ENCODE measurements at places on chromosomes 6 and 20.
A peak's percentile ranks its signal among the peaks of the same experiment; 100 is the strongest.

DNA sequence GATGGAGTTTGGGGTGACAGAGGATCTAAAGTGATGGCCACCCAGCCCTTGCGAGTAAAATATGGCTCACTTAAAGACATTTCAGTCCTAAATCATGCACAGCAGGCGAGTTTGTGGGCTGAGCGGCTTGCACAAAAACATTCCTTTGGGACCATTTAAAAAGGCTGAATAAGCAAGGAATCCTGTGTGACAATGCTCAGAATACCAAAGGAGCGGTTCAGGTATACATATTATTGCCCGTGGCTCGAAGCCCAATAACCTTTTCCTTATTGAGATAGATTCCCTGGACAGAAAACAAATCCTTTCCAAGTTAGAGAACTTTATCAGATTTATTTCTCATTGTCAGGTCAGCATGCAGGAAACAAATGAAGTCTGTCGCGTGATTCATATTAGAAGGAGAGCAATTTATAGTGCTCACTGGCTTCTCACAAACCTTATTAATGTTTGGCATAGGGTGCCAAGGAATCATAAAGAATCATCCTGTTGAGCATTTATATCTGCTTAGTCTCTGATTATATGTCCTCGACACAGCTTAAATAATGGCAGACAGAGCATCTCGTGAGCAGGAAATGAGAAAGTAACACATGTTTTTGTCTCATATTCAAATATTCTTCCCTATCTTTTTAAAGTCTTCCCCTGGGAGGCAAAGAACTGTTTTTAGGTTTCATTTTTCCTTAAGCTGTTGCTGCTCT, 121.3 kb downstream of the TRMT11 start:
- no peak for DNase-seq

DNA sequence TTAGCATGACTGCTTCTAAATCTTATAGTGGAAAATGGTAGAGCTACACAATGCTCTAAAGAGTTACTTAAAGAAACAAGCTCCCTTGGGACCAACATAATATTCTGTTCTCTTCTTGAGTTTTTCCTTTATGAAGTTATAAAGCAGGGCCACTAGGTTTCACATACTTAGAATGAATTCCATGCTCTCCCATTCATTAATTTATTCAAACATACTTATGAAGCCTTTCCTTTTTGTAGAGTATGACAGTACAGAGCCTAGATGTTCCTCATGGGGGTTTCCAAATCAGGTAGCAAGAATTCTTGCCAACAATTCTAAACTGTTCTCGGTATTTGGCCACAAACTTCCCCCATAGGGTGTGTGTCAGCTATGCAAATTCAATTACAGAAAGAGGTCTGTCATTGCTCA, 20.6 kb upstream of the FABP7 start:
- no peak for DNase-seq

GRCh38 chr6:135117413-135117968, 62.9 kb upstream of the HBS1L start:
- DNase-seq: peak; percentile 9

DNA sequence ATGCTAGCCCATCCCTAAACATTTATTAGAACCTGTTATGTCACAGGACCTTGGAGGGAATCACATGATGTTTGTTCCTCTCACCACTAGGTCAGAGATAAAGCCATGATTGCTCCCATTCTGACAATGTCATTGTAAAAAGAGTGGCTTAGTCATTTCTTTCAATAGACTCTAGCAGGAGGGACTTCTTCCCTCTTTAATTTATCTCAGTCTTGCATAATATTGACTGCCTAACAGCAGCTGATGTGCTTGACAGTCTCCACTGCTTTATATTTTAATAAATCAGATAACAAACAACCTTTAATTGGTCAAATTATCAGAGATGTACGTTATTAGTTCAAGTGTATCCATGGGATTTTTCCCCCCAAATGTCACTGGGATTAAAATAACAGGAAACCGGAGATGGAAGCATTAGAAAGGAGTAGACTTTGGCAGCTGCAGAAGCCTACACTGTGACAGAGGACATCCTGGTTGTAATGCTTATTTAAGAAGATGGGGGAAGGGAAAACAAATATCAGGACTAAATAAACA, 39.6 kb downstream of the LAMA4 start:
- DNase-seq: no peak

DNA sequence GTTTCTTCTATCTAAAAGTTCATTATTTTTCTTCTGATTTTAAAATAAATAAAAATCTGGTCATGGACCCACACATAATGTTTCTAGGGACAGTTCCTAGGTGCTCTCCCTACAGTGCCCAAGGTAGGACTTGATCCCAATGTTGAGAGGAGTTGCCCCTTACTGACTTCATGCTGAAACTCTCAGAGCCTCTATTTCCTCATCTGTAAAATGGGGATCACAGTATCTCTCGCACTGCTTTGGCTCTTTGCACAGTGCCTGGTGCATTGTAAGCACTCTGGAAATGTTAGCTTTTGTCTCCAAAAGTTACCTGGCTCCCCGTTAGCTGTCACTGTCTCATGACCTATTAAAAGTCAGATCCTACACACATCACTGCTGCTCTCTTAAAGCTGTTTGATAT, 205.5 kb downstream of the TSHZ2 start:
- DNase-seq: no peak

- DNase-seq: no peak
Observed at GRCh38 chr20:6590891-6591637, 176.4 kb upstream of the BMP2 start.

DNA sequence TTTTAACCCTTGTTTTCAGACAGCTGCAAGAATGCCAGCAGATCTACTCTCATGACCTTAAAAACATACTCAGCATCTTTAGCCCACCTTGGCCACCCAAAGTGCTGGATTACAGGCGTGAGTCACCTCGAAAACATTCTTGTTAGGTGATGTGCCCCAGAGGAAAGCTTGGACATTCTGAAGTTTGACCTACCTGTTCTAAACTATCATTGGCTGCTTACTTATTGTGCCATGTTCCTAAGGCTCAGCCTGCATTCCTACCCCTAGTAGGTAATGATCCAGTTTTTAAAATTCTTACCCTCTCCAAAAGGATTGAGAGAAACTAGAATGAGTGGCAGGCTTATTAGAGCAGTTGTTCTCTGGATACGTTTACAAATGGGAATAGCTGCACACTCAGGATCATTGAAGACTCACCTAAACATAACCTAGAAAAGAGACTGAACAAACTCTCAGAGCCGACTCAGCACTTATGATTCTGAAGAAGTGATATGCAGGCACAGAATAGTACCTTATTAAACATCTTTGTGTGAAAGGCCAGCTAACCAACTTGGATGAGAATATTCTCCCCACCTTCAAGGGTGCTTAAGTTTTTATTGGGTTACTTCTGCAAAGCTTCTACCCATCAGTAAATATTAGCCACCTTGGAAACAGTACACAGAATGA, 362.1 kb downstream of the NRN1 start:
- DNase-seq: no peak

GRCh38 chr20:4151991-4152695, 136.8 kb upstream of the RNF24 start:
- DNase-seq: no peak

- no peak for DNase-seq
Observed at GRCh38 chr6:14705841-14706377, 540.0 kb upstream of the JARID2 start.

GRCh38 chr20:23094927-23095326, 8.8 kb upstream of the CD93 start:
- DNase-seq: no peak

DNA sequence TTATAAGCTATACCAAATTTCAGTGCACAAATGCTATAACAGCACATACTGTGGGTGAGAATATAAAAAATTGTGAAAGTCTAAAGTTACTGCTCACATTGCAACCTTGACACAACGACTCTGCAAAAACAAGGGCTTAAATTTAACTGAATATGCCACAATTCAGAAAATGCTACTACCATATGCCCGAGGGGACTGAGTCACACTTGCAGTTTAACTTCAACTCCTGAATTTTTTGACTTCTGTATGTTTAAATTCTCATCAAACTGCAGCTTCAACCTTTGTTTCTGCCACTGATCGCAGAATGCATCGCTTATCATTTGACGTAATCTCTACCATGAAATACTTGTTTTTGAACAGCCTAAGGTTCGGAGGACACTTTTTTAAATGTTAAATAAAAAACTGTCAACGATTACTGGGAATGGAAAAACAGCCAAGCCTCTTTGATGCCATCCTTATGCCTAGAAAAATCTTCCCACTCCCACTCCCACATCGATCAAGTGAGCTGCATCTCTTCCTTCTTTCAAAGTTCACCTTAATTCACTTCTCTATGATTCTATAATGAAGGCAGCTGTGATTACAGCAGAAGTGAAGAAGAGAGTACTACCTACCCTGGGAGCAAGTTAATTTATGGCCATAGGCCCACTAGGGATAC, 136.5 kb downstream of the ATXN1 start:
- no peak for DNase-seq

GRCh38 chr20:49445176-49445575, 37.3 kb downstream of the KCNB1 start:
- no peak for DNase-seq

- DNase-seq: peak; percentile 65
Observed at GRCh38 chr20:21702553-21703470, 2.7 kb upstream of the PAX1 start.

GRCh38 chr6:151087861-151088598, 151.7 kb upstream of the AKAP12 start:
- no peak for DNase-seq

DNA sequence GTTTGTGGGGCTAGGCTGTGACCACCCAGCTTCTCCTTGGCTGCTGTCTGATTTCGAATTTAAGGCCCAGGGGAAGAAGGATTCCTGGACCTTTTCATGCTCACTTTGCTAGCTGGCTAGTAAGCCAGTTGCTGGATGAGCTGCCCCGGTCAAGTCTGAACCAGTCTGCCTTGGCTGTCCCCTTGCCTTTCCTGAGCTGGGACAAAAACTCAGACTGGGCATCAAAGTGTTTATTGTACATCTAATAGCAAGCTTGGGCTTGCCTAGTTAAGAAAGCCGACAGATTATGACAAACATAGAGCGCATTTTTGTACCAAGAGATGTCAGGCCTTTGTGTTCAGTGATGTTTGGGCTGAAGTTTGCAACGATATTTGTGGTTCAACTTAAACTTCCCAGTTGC, 750 bp upstream of the PAK5 start:
- no peak for DNase-seq

DNA sequence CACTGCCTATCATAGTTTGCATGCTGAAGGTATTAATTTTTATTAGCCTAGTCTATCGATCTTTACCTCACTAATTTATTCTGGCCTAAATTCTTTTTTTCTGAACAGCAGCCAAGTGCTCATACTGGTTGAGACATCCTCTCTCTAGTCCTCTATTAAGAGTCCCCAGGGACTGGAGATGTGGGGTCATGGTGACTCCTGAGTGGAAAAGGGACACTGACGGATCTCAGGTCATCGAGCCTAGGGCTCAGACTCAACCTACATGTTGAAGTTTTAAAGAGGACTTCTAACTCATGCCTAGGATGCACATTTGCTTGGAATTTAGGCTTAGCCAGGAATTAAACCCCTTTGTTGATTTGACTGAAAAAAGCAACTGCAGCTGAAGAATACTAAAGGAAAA, 378.1 kb downstream of the BTBD9 start:
- no peak for DNase-seq

- no peak for DNase-seq
Observed at GRCh38 chr20:48401359-48401758, 426.4 kb downstream of the PREX1 start.

GRCh38 chr20:28562510-28562898, 2695.0 kb upstream of the DEFB115 start:
- DNase-seq: no peak

DNA sequence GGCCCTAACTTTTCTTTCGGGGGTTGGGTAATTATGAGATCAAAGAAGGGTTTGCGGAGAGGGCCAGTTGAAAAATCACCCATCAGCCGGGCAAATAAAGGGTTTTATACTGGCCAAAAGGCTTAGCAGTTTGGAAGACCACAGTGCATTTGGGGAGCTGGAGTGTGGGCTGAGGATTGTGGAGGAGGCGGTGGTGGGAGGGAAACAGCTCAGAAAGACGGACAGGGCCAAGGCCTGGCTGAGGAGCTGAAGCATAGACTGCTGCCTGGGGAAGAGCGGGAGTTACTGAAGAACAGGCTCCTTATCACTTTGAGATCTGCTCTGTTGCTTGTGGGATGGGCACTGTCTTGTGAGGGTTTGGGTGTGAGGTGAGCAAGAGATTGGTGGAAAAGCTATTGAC, 144.2 kb downstream of the CARMIL1 start:
- no peak for DNase-seq

GRCh38 chr6:111573131-111573883, 32.4 kb downstream of the TRAF3IP2 start:
- DNase-seq: no peak

GRCh38 chr6:56756219-56756789, 113.6 kb upstream of the DST start:
- DNase-seq: no peak

DNA sequence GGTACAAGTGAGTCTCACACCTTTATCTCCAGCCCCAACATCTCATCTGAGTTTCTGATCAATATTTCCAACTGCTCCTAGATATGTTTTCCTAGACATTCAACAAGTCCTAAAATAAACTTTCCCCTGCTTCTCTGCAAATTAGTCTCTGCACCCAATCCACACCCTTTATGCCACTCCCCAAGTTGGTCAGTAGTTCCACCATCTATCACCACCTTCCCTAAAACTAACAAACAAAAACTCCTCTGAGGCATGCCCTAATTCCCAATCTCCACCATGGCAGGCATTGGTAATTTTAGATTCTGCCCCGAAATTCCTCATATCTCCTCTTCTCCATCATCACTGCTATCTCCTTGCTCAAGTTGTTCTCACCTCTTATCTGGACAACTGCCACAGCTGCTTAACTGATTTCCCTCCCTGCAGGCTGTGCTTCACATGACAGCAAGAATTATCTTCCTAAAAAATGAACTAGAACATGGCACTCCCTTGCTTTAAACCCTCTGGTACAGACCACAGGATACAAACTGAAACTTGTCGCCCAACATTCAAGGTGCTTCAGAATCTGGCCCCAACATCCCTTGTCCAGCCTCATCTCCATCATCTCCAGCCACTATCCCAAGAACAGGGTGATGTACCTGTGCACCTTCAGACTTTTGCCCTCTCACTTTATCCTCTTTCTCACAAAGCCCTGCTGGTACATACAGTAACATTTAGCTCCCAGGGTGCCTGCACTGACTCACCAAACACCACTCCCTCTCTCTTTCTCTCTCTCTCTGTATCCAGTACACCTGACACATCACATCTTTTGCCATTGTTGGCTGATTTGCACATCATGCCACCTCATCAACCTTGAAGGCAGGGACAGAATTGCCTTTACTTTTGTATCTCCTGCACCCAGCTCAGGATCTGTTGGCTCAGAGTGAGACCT, 55.5 kb downstream of the ZHX3 start:
- no peak for DNase-seq

- no peak for DNase-seq
Observed at GRCh38 chr20:34871966-34872621, 562 bp downstream of the GGT7 start.

DNA sequence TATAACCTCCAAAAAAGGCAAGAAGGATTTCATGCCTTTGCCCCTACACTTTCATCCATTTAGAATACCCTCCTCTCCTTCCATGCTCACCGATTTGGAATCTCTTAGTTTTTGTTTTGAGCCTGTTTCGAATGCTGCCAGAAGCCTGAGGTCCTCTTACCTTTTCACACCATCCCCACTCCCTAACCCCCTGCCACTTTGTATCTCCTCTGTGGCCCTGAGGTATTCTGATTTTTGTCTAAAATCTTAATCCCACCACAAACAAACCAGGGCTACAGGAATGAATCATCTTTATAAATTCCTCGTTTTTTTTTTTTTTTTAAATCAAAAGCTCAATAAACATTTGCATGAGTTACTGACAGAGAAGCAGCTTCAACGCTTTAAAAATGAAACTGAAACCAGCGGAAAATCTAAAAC, 1.6 kb upstream of the RPS12 start:
- no peak for DNase-seq

All from activated CD4-positive, alpha-beta T cell treated with anti-CD3 and anti-CD28 coated beads, Interleukin-2, amount 50 U/mL, for 48 hours (primary cell).